ENCODE measurements at places on chromosomes 7 and 10. TPM values are rescaled to one million over a fixed set of nuclear protein-coding genes. Genes with fewer than 3 reads are reported as not detected.

Gene ABCF2
- total RNA-seq = 35.2 TPM

Gene PTEN
- 192 TPM for total RNA-seq

Gene STEAP1
- total RNA-seq = 38.7 TPM

Gene SPDYE1
- not detected for total RNA-seq

Gene EBLN1
- total RNA-seq = not detected

Gene IGF2BP3
- 0.59 TPM for total RNA-seq

Gene RPEL1
- not detected for total RNA-seq

Gene LRRC18
- not detected for total RNA-seq

Gene PTPRN2
- total RNA-seq = 7.5 TPM

Gene LIPK
- not detected for total RNA-seq

Gene DIP2C
- total RNA-seq = 31.4 TPM

Gene NCF1
- 2.0 TPM for total RNA-seq

Gene SERPINE1
- 10.5 TPM for total RNA-seq

Gene PRPS1L1
- total RNA-seq = not detected

Gene TLX1
- not detected for total RNA-seq

Gene PRKCQ
- 0.21 TPM for total RNA-seq

Gene LRRN3
- total RNA-seq = 3.3 TPM

Gene ESYT2
- total RNA-seq = 115 TPM
